LoVo (cell line): ENCODE measurements at places on chromosomes 2 and 18.

- DNase-seq, result peak; percentile 10
Observed at GRCh38 chr2:147989809-147990403, 30.6 kb downstream of the ORC4 start.

GRCh38 chr2:164054651-164055050 lies 318.8 kb upstream of the FIGN start:
- DNase-seq, result no peak

GRCh38 chr2:46334389-46335271 lies 37.4 kb downstream of the EPAS1 start:
- DNase-seq, result no peak

- no peak for DNase-seq
Observed at GRCh38 chr2:203987959-203988358, 51.4 kb downstream of the ICOS start.

DNA sequence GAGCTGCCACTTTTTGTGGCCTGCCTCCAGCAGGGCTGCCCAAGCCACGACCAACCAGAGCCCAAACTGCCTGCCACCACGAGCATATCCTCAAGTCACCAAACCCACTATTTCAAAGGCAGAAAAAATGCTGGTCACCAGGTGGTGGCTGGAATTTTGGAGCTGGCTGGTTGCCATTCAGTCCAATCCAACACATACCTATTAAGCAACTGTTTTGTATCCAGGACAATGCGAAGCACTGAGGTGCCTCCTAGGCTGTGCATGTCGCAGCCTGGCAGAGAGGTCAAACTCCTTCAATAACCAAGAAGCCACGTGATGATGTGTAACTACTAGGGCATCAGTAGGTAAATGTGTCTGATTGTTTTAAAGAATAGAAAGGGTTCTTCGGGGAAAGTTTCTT lies 108.3 kb upstream of the PPP1CB start:
- DNase-seq, result no peak

GRCh38 chr18:54100920-54101470 lies 123.5 kb downstream of the MBD2 start:
- DNase-seq, result no peak

GRCh38 chr2:42105330-42106256 lies 57.8 kb downstream of the PKDCC start:
- no peak for DNase-seq

GRCh38 chr2:8514274-8514662 lies 167.6 kb upstream of the ID2 start:
- DNase-seq, result no peak

DNA sequence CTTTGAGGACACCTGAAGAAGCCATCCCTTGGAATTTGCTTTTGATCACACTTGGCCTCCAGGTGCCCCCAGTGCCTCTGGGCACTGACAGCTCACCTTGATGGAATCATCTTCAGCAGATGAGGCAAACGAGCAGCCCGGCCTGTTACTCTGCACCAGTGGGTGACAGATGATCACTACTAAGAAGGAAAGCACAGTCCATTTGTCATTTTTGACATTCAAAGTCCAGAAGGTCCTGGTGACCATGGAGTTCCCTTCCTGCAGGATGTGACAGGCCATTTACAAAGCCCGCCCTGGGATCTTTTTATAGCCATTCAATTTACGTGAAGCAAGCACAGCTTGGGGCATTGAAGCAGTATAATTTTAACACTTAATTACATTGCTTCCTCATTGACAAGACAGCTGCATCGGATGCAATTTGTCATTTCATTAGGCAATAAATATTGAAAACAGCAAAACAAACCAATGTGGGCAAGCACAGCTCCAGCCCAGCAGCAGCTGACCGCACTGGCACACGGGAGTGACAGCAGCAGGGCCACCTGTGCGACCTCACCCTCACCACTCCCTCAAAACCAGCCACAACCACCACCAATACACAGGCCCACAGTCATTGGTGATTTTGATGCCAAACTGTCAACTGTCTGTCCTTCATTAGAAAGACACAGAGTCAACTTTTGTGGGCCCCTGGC lies 76.0 kb upstream of the SLC66A3 start:
- no peak for DNase-seq

- peak; percentile 2 for DNase-seq
Observed at GRCh38 chr2:165952741-165953211, 800 bp downstream of the TTC21B start.

DNA sequence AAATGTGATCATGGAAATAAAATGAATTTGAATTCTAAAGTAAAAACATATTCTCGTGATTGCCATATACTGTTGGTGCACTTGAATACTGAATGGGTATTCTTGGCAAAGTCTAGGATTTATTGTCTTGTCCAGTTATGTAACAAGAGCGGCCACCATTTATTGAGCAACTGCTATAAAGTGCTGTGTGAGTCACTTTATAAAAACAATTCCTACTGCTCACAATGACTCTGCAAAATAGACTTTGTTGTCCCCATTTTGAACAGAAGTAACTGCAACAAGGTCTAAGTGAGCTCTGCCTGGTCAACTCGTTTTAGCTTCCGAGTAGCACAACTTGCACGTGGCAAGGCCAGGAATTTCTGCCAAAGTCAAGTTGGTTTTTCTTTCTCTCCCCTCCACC lies 995.6 kb upstream of the FANCL start:
- no peak for DNase-seq

- peak; percentile 32 for DNase-seq
Observed at GRCh38 chr2:158131919-158132566, 30.4 kb downstream of the UPP2 start.

DNA sequence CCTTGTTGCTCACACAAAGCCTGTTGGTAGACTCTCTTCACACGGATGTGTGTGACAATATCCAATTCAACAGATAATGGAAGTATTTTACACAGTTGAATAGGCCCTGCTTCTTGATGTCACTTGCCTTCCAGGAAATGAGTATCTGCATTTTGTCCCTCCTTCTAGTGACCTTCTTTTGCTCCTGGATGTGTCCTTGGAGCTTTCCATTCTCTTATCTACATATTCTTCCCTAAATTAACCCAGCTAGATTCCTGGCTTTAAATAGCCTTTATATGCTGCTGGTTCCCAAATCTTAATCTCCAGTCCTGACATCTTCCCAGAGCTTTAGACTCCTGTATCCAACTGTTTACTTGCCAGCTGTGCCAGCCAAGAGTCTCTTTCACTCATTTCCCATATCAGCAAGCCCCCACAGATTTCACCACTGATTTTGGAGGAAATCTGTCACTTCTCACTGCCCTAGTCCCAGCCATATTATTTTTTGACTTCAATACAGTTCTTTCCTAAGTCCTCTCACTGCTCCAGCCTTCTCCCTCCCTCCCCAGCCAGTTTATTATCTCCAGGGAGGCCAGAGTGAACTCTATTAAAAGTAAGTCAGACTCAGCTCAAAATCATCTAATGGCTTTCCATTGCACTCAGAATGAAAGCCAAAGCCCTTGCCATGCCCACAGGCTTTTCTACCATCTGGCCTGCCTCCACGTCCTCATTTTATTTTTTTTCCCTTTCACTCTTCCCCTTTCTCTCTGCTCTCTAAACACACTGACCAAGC lies 170.0 kb downstream of the PDE11A start:
- no peak for DNase-seq

GRCh38 chr2:39290433-39290832 lies 46.7 kb upstream of the CDKL4 start:
- DNase-seq, result no peak

DNA sequence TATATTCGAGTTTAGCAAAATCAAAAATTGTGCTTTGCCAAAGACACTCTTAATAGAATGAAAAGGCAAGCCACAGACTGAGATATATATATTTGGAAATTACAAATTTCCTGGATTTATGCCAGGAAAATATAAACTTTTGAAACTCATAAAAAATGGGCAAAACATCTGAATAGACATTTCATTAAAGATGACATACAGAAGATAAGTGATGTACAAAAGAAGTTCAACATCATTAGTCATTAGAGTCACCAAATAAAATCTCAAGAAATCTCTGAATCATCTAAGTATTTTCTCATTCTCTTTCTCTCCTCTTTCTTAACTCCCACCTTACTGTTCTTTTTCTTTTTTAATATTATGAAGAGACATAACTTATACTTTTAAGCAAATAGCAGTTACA lies 921.1 kb downstream of the DSC3 start:
- no peak for DNase-seq

GRCh38 chr2:159176555-159176954 lies 109.9 kb downstream of the WDSUB1 start:
- DNase-seq, result no peak

DNA sequence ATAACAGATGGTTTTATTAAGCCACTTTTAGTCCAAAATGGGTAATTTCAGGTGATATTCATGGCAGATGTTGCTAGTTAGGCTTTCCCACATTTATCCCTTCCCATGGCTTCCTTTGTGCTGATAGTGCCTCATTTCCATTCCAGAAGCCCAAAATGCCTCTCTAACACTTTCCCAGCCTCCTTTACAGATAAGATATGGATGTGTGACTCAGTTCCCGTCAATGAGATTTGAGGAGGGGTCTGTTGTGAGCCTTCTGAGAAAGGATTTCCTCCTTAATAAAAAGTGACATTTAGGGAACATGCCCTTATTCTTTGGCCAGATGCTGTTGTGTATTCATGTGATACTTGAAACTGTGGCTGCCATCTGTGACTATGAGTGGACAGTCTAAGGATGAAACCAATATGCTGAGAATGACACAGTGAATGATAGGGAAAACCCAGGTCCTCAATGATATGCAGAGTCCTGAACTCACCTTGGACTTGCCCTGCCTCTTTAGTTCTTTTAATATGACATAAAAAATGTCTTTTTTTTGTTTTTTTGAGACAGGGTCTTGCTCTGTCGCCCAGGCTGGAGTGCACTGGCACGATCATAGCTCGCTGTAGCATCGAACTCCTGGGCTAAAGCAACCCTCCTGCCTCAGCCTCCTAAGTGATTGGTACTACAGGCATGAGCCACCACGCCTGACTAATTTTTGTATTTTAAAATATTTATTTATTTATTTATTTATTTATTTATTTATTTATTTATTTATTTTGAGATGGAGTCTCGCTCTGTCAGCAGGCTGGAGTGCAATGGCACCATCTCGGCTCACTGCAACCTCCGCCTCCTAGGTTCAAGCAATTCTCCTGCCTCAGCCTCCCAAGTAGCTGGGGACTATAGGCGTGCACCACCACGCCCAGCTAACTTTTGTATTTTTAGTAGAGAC lies 5.8 kb upstream of the ACSL3 start:
- no peak for DNase-seq

GRCh38 chr2:191385416-191386160 lies 140.4 kb downstream of the MYO1B start:
- no peak for DNase-seq

GRCh38 chr2:133652398-133652797 lies 84.1 kb upstream of the NCKAP5 start:
- no peak for DNase-seq

GRCh38 chr2:184346338-184346862 lies 251.9 kb upstream of the ZNF804A start:
- DNase-seq, result no peak

DNA sequence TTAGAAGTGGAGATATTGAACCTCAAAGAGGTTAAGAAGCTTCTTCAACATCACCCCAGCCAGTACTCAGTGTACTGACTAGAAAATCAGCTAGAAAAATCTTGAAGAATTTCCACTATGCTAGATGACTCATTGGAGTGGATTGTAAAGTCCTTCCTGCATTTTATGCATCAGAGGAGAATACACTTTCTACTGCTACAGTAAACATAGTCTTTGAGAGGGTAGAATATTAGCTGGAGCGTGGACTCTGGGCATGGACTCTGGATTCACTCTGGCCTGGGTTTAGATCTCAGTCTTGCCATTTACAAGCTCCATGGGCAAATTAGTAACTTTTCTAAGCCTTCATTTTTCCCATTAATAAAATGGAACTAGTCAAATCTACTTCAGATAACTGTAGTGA lies 215.9 kb downstream of the IRS1 start:
- DNase-seq, result peak; percentile 78

GRCh38 chr2:127048618-127048935 lies 58.4 kb downstream of the BIN1 start:
- no peak for DNase-seq

GRCh38 chr18:76405681-76406356 lies 89.2 kb downstream of the ZNF516 start:
- DNase-seq, result no peak

GRCh38 chr18:32326450-32327308 lies 136.8 kb downstream of the MEP1B start:
- DNase-seq, result no peak

- DNase-seq, result no peak
Observed at GRCh38 chr2:180000434-180000833, 6.7 kb downstream of the CWC22 start.

DNA sequence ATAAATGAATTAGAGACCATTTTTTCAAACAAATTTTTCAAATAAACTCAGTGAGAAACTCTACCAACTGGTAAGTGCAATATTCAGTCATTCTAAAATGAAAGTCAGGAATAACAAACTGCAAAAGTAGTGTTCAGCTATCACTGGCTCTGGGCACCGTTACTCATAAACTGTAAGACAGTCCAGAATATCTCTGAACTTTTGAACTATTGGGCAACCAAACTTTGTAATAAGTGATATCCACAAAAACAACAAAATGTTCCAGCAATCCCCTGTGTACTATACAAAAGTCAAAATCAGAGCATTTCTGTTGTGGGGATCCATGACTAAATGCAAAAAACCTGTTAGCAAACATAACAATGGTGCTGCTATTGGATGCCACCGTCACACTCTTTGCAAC lies 56.3 kb downstream of the SLC25A12 start:
- no peak for DNase-seq

GRCh38 chr2:75709297-75709696 lies 1.4 kb downstream of the GCFC2 start:
- DNase-seq, result no peak

DNA sequence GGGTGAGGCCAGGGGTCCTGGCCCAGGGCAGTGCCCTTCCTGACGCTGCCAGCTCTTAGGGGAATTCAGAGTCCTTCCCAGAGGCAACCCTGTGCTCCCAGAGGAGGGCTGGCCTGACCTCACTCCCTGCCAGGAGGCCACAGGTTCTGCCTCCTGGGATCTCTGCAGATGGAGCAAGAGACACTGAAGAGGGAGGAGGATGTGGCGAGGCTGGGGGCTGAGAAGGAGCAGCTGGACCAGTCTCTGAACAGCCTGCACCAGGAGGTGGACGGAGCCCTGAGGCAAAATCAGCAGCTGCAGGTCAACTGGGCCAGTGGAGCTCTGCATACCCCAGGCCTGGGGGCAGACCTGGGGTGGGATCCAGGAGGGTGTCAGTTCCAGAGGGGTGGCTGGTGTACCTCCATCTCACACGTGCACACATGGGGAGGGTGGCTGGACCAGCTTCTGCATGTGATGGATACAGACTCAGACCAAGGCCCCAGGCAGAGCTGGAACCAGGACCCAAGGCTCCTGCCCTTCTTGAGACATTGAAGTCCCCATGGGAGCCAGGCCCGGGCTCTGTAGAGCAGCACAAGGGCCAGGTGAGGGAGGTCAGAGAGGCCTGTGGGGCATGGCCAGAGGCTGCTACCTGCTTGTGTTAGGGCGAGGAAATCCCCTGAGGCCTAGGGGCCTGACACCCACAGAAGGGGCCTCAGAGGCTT lies 9.7 kb upstream of the SNED1 start:
- no peak for DNase-seq

DNA sequence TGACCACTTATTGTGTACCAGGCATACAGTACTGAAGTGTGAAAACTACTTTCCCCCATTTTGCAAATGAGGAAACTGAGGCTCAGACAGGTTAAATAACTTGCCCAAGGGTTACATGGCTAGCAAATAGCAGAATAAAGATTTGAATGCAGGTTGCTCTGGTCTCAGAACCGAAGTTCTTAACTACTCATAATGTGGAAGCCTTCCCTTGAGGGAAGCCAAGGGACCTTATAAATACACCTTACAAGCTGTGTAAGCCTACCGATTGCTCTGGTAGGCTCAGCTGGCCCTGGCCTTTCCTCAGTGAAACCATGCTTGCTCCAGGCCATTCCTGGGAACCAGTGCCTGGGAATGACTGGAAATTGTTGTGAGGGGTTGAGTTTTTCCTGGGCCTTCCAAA lies 114.6 kb upstream of the CDCA7 start:
- DNase-seq, result no peak
